Activated CD4-positive, alpha-beta T cell treated with anti-CD3 and anti-CD28 coated beads, Interleukin-2, amount 50 U/mL, for 48 hours (primary cell): ENCODE measurements at places on chromosomes 12 and 14.

DNA sequence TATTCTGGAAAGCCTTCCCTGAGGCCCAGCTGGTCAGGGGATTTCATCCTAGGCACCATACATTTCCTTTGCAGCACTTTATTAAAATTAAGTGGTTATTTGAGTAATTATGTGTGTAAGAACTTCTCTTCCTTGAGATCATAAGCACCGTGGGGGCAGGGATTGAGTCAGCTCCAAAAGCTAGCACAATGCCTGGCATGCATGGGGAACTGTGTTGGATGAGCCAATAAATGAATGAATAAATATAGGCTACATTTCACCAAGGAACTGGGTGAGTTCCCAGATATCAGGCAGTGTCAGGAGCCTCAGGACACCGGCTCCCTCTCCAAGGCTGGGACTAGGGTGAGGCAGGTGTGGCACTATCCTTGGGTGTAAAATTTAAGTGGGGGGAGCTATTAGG, 82.8 kb upstream of the FBXO21 start:
- DNase-seq: no peak

GRCh38 chr12:19915392-19916195, 452.7 kb upstream of the PDE3A start:
- no peak for DNase-seq

- no peak for DNase-seq
These were observed 33.6 kb upstream of the METAP2 start for GRCh38 chr12:95440401-95440800.

GRCh38 chr12:57459750-57460467, at the start of gene GLI1:
GLI1 (plus strand) TSS chr12:57459785; CDS start chr12:57463692, 3,907 bp downstream.
- DNase-seq: no peak

DNA sequence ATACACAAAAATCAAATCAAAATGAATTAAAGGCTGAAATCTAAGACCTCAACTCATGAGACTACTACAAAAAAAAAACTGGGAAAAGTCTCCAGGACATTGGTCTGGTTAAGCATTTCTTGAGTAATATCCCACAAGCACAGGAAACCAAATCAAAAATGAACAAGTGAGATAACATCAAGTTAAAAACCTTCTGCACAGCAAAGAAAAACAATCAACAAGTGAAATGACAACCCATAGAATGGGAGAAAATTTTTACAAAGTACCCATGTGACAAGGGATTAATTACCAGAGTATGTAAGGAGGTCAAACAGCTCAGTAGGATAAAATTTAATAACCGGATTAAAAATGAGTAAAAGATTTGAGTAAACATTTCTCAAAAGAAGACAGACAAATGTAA, 338.7 kb downstream of the SLC16A7 start:
- no peak for DNase-seq

GRCh38 chr12:52308806-52309425, 12.3 kb downstream of the KRT83 start:
- DNase-seq: no peak

DNA sequence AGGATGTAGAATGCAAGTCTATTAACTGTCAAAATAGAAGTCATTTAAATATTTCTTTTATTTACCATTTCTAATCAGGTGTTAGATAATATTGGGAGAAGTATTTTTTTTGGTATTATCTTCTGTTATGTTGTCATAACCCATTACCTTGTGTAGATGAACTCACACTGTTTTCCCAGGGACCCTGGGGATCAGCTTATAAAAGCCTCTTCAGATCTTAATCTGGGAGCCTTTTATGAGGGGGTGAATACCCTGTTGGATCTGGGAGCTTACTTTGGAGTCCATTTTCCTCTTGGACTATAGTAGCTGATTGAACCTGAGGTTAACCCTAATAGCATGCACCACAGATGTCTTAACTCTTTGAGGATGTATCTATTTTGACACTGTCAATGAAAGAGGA, 176.3 kb upstream of the ATP2B1 start:
- DNase-seq: no peak

DNA sequence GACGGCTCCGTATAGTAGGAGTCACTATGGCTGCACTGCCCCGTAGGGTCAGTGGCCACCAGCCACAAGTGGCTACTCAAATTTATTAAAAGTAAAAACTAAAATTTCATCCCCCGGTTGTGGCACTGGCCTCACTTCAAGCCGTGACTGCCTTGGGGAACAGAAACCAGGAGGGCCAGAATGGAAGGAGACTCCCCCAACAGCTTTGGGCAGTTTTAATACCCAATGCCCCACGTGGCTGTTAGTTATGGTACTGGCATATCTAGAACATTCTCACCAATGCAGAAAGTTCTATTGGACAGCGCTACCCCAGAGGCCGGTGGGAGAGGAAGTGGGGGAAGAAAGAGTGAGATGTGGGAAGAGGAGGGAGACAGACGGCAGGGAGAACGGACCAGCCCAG, 6.2 kb downstream of the NCOR2 start:
- DNase-seq: no peak

DNA sequence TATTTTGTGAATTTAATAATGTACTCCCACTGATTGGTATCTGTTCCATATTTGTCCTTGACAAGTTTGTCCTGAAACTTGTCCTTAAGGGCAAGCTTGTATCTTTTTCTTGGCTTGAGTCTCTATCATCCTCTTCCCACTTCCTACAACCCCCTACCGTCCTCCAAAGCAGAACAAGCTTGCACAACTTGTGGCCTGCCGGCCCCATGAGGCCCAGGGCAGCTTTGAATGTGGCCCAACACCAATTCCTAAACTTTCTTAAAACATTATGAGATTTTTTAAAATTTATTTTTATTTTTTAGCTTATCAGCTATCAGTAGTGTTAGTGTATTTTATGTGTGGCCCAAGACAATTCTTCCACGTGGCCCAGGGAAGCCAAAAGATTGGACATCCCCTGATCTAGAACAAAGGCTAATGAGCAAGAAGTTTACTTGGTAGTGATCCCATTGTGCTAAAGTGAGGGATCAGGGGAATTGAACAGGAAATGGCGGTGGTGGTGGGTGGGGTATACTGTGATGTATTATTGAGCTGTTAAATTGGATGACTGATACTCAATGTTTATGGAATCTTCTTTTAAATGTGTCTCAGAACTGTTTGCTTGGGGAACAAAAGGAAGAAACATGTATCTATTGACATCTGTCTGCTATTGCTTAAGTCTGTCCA, 37.8 kb downstream of the TMX1 start:
- DNase-seq: no peak
